ENCODE measurements at places on chromosomes 3 and 15. TPM values are rescaled to one million over a fixed set of nuclear protein-coding genes. Genes with fewer than 3 reads are reported as not detected.

- H3K4me1 ChIP-seq: peaks cover 14% of the 10 kb centered on the region
- no peaks in the 10 kb centered on the region for H3K36me3 ChIP-seq
- H3K27ac ChIP-seq: no peak overlapping the region
- no peak overlapping the region for H3K4me3 ChIP-seq
Observed at GRCh38 chr15:31260646-31261265, 65.9 kb upstream of the KLF13 start.

DNA sequence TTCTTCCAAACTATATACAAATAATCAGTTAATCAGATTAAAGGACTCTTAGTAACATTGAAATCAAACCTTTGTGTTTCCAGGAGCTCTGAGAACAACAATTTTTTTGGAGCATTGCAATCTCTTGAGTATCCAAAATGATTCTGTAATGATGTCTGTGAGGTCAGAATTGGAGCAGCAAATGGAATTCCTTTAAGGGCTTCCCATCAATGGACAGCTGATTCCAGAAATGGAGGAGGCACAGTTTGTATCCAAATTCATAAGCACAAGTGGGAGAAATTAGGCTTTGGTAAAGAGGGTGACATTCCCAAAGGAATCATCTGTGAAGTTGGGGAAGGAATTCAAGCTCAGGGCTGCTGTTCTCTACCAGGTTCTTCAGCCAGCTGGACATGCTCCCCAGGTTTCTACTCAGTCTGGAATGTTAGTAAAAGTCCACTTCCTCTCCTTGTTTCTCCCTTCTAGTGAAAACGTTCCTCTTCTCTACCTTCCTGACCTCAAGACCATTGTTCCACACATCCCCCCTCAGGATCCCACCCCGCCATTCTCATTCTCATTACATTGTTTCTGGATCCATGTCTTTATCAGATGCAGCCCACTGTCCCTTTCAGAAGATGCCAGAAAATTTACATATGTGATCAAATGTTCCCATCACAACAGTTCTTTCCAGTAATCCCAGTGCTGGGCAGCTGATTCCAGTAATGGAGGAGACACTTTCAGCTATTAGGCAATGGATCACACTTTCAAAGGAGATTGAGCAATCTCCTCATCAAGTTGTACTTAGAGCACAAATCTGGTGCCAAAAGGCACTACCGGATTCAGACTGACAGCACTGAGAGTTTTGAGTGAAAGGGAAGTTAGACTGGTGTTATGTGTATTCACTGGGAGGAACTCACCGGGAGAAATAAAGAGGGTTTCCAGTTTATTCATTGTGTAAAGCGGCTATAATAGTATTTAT is 391.3 kb upstream of the TPRG1 start:
- no peak for DNase-seq
- H3K27ac ChIP-seq: no peak overlapping the region
- no peaks in the 10 kb centered on the region for H3K36me3 ChIP-seq

DNA sequence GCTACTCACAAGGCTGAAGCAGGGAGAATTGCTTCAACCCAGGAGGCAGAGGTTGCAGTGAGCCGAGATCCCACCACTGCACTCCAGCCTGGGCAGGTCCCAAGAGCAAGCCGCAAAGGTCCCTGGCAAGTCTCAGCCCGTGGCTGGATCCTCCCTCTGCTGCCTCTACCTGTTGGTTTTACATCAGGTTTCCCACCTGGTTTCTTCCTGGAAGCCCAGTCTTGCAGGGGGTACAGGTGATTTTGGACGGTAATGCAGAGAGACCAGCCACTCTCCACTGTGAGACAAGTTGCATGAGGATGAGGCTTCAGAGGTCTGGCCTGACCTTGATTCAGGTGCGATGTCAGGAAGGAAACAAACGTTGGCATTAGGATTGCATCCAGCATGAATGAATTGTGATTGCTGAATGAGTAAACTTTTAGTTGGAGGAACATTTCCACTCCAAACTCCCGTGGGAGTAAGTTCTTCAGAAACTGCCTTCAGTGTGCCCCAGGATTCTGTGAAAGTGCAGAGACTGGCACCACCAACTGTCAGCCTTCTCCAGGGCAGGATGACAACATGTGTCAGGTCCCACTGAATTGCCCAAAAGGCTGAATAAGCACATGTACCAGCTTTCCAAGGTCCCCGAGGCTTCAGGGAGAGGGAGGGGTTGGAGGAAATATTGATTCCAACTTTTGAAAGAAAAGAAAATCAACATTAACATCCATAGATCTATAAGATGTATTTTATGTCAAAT is 189.4 kb downstream of the TJP1 start:
- no peak overlapping the region for H3K27ac ChIP-seq
- no peaks in the 10 kb centered on the region for H3K36me3 ChIP-seq
- no peak for DNase-seq
- no peaks in the 10 kb centered on the region for H3K4me1 ChIP-seq

DNA sequence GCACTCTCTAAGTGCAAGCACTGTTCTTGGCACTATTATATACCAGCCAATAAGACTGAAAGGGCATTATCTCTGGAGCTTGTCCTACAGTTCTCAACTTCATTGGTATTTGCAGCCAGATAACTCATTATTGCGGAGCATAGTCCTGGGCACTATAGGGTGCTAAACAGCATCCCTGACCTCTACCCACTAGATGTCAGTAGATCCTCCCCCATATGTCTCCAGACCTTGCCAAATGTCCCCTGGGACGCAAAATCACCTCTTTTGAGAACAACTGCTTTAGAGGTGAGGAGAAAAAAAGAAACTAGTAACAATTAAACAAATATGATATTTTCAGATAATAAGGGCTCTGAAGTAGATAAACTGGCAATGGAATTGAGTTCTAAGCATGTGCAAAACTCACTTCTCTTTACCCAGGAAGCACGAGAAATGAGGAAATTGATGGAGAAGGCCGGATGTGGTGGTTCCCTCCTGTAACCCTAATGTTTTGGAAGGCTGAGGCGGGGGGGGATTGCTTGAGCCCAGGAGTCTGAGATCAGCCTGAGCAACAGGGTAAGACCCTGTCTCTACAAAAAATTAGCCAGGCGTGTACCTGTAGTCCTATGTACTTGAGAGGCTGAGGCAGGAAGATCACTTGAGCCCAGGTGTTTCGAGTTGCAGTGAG is 61.4 kb downstream of the FRMD4B start:
- H3K27me3 ChIP-seq: no peaks in the 10 kb centered on the region
- H3K36me3 ChIP-seq: no peaks in the 10 kb centered on the region
- H3K27ac ChIP-seq: no peak overlapping the region
- no peak overlapping the region for H3K4me3 ChIP-seq
- H3K4me1 ChIP-seq: no peaks in the 10 kb centered on the region
- DNase-seq: no peak

DNA sequence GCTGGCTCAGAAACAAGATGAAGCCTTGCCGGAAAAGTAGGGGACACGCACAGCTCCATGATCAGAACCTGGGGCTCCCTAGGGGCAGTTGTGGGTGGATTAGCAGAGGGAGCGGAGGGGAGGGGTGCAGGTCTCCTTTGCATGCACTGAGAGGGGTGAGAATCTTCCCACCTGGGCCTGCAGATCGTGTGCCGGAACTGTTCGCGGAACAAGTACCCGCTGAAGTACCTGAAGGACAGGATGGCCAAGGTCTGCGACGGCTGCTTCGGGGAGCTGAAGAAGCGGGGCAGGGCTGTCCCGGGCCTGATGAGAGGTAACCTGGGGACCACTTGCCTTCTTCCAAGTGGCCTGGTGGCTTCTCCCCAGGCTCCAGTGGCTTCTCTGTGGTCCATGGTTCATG is 24.5 kb upstream of the NR2C2 start:
- H3K4me3 ChIP-seq: no peak overlapping the region
- no peak for DNase-seq
- no peaks in the 10 kb centered on the region for H3K27me3 ChIP-seq
- H3K36me3 ChIP-seq: peaks cover 8% of the 10 kb centered on the region
- no peaks in the 10 kb centered on the region for H3K4me1 ChIP-seq

DNA sequence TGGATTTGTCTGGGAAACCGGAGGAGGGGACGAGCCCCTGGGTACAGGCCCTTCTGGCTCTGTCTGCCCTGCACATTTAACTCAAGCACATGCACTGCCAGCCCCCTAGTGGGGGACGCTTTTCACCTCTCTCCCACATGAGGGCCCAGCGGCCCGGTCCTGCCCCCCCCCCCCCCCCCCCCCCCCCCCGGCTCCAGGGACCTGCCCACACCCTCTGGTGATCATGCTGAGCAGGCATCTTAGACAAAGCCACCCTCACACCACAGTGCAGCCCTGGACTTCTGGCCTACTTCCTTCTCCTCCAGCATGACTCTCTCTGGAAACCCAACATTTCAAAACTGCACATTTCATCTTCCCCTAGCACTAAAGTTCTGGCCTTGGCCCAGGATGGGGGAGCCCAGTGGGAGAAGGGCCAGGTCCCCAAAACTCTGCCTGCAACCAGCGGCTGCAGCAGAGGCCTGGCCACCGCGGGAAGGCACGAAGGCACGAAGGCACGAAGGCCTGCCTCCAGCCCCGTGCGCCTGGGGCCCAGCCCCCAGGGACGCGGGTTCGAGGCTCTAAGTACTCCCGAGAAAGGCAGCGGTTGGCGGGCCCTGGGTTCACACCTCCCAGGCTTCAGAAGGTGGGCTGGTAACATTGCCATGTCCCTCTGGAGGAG is 14.1 kb downstream of the KLF15 start:
- no peaks in the 10 kb centered on the region for H3K27me3 ChIP-seq
- H3K36me3 ChIP-seq: no peaks in the 10 kb centered on the region
- no peak overlapping the region for H3K4me3 ChIP-seq
- H3K4me1 ChIP-seq: no peaks in the 10 kb centered on the region

GRCh38 chr15:90031231-90031791 is 30.2 kb downstream of the ZNF710 start:
- H3K27ac ChIP-seq: no peak overlapping the region
- no peak overlapping the region for H3K4me3 ChIP-seq
- no peak for DNase-seq
- H3K4me1 ChIP-seq: peaks cover 2% of the 10 kb centered on the region
- H3K36me3 ChIP-seq: no peaks in the 10 kb centered on the region
- H3K27me3 ChIP-seq: no peaks in the 10 kb centered on the region

GRCh38 chr15:38499651-38500050 is 45.7 kb downstream of the FAM98B start:
- H3K36me3 ChIP-seq: no peaks in the 10 kb centered on the region
- H3K27me3 ChIP-seq: no peaks in the 10 kb centered on the region
- H3K4me1 ChIP-seq: no peaks in the 10 kb centered on the region
- no peak overlapping the region for H3K4me3 ChIP-seq

- peak; percentile 5 for DNase-seq
- no peaks in the 10 kb centered on the region for H3K4me1 ChIP-seq
- no peak overlapping the region for H3K4me3 ChIP-seq
- no peak overlapping the region for H3K27ac ChIP-seq
- H3K27me3 ChIP-seq: no peaks in the 10 kb centered on the region
Observed at GRCh38 chr3:176953106-176954060, 243.9 kb downstream of the TBL1XR1 start.

- H3K4me3 ChIP-seq: no peak overlapping the region
- H3K4me1 ChIP-seq: peaks cover 13% of the 10 kb centered on the region
- H3K36me3 ChIP-seq: no peaks in the 10 kb centered on the region
- no peak for DNase-seq
- no peaks in the 10 kb centered on the region for H3K27me3 ChIP-seq
- no peak overlapping the region for H3K27ac ChIP-seq
Observed at GRCh38 chr3:171374260-171374659, 85.9 kb downstream of the TNIK start.

DNA sequence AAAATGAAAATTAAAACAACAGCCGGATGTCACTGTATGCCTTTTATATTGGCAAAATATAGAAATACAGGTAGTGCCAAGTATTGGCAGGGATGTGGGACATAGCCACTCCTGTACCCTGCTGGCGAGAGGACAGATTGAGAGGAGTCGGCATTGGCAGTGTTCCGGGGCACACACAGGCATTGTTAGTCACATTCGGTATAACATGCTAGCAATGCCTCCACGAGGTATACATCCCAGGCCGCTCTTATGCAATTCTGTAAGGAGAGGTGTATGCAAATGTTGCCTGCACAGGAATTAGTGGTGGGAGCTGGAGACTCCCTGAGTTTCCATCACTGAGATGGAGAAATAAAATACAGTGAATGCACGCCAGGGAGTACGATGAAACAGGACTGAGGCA is 99.4 kb upstream of the DLG1 start:
- H3K27me3 ChIP-seq: no peaks in the 10 kb centered on the region
- no peaks in the 10 kb centered on the region for H3K4me1 ChIP-seq
- no peak for DNase-seq

GRCh38 chr3:174862101-174862500 is 3.0 kb downstream of the NAALADL2 start:
- no peaks in the 10 kb centered on the region for H3K36me3 ChIP-seq
- DNase-seq: peak; percentile 72
- no peaks in the 10 kb centered on the region for H3K27me3 ChIP-seq
- no peak overlapping the region for H3K4me3 ChIP-seq

GRCh38 chr15:81492331-81492968 is 118.4 kb upstream of the TMC3 start:
- no peaks in the 10 kb centered on the region for H3K27me3 ChIP-seq
- H3K27ac ChIP-seq: no peak overlapping the region
- DNase-seq: no peak
- H3K4me1 ChIP-seq: no peaks in the 10 kb centered on the region
- H3K36me3 ChIP-seq: no peaks in the 10 kb centered on the region

DNA sequence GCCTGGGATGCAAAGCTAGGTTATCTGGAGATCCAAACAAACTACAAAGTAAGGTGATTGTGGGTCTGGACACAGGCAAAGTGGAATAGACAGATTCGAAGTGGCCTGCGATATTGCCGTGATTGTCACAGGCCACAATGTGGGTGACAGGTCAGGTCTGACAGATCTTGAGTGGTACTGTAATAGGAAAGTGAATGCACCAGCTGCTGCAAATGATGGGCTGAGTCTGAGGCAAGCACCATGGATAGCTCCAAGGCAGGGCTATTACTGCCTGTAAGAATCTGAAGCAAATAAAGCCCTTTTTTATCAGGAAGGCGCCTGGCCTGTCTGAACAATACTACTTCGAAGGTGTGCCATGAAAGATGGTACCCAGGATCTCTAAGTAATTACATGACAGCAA is 10.0 kb downstream of the ARMC8 start:
- no peak overlapping the region for H3K27ac ChIP-seq
- peak; percentile 67 for DNase-seq
- H3K36me3 ChIP-seq: peaks cover 7% of the 10 kb centered on the region
- H3K4me1 ChIP-seq: no peaks in the 10 kb centered on the region
- H3K27me3 ChIP-seq: no peaks in the 10 kb centered on the region
- H3K4me3 ChIP-seq: no peak overlapping the region

- H3K4me3 ChIP-seq: no peak overlapping the region
- H3K27me3 ChIP-seq: no peaks in the 10 kb centered on the region
- H3K36me3 ChIP-seq: no peaks in the 10 kb centered on the region
- H3K4me1 ChIP-seq: no peaks in the 10 kb centered on the region
- no peak for DNase-seq
Observed at GRCh38 chr15:39530480-39531342, 50.2 kb upstream of the THBS1 start.

- no peaks in the 10 kb centered on the region for H3K36me3 ChIP-seq
- H3K4me3 ChIP-seq: no peak overlapping the region
- no peak for DNase-seq
- H3K27ac ChIP-seq: no peak overlapping the region
- no peaks in the 10 kb centered on the region for H3K4me1 ChIP-seq
Observed at GRCh38 chr3:54358969-54359694, 236.8 kb downstream of the CACNA2D3 start.

GRCh38 chr3:18633002-18633401 is 207.9 kb upstream of the SATB1 start:
- no peaks in the 10 kb centered on the region for H3K27me3 ChIP-seq
- no peak overlapping the region for H3K4me3 ChIP-seq
- DNase-seq: no peak
- no peak overlapping the region for H3K27ac ChIP-seq
- no peaks in the 10 kb centered on the region for H3K4me1 ChIP-seq

PLSCR2 gene
- not detected for polyA plus RNA-seq

ADGRG7 gene
- polyA plus RNA-seq: 48.1 TPM

TNFAIP8L3 gene
- not detected for polyA plus RNA-seq

FHIT gene
- polyA plus RNA-seq: 5.9 TPM
